ENCODE measurements at places on chromosomes 16 and 17. TPM values are rescaled to one million over a fixed set of nuclear protein-coding genes. Genes with fewer than 3 reads are reported as not detected.

DNA sequence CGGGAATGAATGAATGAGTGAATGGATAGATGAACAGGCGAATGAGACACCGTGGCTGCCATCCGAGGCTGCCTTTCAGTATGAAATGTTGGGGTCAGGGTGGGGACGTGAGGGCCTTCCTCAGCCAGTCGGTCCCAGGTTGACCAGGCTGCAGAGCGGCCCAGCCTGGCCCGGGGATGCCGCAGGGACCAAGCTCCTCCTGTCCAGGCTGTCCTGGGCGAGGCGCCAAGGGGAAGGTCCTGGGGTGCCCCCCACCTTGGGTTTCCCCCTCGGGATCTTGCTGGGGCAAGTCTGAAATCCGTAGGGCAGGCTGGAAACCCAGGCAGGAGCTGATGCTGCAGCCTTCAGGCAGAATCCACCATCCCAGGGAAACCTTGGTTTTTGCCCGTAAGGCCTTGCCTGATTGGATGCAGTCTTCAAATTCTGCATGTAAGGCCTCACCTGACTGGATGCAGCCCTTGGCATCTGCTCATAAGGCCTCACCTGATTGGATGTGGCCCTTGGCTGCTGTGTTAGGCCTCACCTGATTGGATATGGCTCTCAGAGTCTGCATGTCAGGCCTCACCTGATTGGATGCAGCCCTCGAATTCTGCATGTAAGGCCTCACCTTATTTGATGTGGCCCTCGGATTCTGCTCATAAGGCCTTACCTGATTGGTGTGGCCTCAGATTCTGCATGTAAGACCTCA, 61.7 kb upstream of the ZNF469 start:
- H3K4me3 ChIP-seq: no peak overlapping the region
- H3K27me3 ChIP-seq: no peaks in the 10 kb centered on the region
- no peaks in the 10 kb centered on the region for H3K4me1 ChIP-seq
- no peak for DNase-seq

DNA sequence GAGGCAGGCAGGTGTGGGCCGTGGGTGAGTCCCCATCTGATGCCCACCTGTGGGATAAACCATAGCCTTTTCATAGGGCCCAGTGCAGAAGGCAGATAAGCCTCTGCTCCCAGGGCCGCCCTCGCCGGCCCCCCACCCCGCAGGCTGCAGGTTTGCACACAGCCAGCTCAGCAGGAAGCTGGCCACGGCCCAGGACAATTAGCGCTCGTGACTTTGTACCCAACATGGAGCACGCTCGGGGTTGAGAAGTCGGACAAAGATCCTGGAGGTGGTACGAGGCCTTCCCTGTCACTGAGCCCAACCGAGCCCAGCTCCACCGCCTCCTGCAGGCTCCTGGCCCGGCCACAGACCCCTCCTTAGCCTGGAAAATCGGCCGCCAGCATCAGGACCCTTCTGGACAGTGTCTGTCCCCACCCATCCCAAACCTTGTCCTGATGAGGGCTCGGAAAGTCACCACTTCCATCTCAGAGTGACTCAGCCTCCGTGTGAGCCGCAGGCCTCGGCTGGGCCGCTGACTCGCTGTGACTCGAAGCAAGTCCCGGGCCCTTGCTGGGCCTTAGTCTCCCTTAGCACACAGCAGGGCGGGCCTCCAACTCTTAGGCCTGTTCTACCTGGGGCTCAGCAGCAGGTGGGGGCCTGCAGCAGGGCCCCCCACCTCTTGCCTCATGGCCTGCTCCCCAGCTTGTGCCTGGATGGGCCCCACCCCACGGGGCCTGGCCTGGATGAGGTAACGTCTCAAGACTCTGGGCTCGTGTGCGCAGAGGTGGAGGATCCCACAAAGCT, 22.7 kb downstream of the FAM83G start:
- H3K4me1 ChIP-seq: no peaks in the 10 kb centered on the region
- H3K27ac ChIP-seq: no peak overlapping the region
- no peaks in the 10 kb centered on the region for H3K27me3 ChIP-seq
- peaks cover 4% of the 10 kb centered on the region for H3K36me3 ChIP-seq
- no peak overlapping the region for H3K4me3 ChIP-seq

DNA sequence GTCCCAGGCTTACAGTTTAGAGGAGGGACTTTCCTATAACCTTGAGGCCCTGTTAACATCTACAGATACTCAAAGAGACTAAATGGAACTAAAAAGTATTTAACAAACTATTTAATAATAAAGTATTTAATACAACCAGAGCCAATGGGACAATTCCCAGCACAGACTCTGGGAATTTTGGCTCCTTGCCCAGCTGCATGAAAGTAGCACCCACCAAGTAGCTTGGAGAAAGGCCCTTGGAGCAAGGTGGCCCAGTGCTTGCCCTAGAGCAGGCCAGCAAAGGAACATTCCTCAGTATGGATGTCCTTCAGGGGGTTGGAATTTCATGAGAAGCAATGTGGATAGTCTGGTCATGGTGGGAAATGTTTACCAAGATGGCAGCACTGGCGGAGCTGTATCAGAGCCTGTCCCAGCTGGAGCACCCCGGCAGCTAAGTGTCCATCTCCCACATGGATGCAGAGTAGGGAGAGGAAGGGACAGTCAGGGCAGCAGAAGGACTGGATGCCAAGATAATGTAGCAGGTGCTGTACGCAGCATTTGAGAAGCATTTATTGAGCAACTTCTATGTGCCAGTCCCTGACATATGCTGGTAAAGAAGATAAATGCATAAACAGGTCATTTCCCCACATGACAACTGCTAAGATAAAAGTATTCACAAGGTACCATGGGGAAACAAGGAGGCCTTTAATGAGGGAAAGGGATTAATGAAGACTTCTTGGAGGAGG, 5.2 kb upstream of the SMARCD2 start:
- no peaks in the 10 kb centered on the region for H3K4me1 ChIP-seq
- H3K4me3 ChIP-seq: no peak overlapping the region
- H3K27me3 ChIP-seq: no peaks in the 10 kb centered on the region
- no peak overlapping the region for H3K27ac ChIP-seq
- H3K36me3 ChIP-seq: no peaks in the 10 kb centered on the region
- no peak for DNase-seq

- H3K4me3 ChIP-seq: no peak overlapping the region
- H3K36me3 ChIP-seq: no peaks in the 10 kb centered on the region
Measured at GRCh38 chr17:42199416-42200011, 5.2 kb upstream of the GHDC start.

DNA sequence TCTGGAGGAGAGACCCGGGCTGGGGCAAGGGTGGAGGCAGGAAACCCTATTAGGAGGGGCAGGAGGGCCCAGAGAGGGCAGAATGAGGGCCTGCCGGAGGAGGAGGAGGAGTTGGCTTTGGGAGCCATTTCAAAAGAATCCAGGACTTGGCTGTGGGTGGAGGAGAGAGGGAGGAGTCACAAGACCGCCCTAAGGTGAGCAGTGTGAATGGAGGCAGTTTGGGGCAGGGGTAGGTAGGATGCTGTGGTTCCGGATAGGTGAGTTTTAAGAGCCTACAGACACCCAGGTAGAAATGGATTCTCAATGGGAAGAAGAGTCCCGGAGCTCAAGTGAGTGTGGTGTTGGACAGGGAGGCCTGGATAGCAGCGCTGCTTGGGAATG, 80.3 kb downstream of the ARHGAP23 start:
- no peaks in the 10 kb centered on the region for H3K36me3 ChIP-seq
- no peaks in the 10 kb centered on the region for H3K27me3 ChIP-seq
- H3K27ac ChIP-seq: no peak overlapping the region
- H3K4me3 ChIP-seq: no peak overlapping the region
- DNase-seq: no peak
- H3K4me1 ChIP-seq: no peaks in the 10 kb centered on the region

DNA sequence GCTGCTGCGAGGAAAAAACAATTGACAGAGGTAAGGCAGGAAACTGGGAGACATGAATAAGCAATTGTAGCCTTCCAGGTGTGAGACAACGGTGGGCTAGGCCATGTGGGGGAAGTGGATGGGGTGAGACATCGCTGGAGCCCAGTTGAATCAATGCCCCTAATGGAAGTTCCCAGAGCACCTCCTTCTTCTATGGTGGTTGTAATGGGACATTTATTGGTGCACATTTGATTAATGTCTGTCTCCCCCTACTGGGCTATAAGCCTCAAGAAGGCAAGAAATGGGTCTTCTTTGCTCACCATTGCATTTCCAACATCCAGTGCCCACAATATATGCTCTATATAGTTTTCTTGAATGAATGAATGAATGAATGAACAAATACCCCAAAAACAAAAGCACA, 22.7 kb upstream of the CD300E start:
- no peaks in the 10 kb centered on the region for H3K4me1 ChIP-seq
- H3K4me3 ChIP-seq: no peak overlapping the region
- peaks cover 4% of the 10 kb centered on the region for H3K27me3 ChIP-seq
- H3K36me3 ChIP-seq: no peaks in the 10 kb centered on the region
- no peak for DNase-seq

DNA sequence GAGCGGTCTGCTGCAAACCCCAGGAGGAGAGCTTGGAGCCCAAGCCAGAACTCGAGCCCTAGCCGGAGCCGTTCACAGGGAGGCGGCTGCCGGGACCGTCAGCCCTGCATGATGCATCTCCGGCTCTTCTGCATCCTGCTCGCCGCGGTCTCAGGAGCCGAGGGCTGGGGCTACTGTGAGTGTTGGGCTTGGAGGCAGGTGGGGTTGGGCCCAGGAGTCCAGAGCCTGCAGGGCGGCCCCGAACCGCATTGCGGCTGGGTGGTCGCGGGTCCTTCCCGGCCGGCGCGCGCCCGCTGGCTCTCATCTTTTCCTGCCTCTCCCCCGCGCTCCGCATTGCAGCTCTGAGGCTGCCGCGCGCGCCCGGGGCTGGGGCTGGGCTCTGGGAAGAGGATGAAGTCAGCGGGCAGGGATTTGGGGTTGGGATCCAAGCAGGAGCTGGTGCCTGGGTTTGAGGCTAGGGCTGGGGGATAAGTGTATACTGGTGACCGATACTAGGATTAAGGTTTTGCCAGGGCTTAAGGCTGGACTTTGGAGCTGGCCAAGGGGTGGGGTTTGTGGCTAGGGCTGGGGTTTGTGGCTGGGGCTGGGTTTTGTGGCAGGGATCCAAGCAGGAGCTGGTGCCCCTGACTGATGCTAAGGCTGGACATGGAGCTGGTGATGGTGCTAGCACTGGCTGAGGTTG, 532 bp downstream of the CNTNAP1 start:
- peaks cover 9% of the 10 kb centered on the region for H3K4me1 ChIP-seq
- no peaks in the 10 kb centered on the region for H3K36me3 ChIP-seq
- peak overlapping the region; percentile 29 for H3K4me3 ChIP-seq
- no peaks in the 10 kb centered on the region for H3K27me3 ChIP-seq
- H3K27ac ChIP-seq: peak overlapping the region; percentile 50

- peaks cover 3% of the 10 kb centered on the region for H3K36me3 ChIP-seq
- DNase-seq: no peak
- H3K27ac ChIP-seq: no peak overlapping the region
Measured at GRCh38 chr17:38893607-38894006, 23.7 kb downstream of the LASP1 start.

- H3K36me3 ChIP-seq: no peaks in the 10 kb centered on the region
- H3K4me1 ChIP-seq: no peaks in the 10 kb centered on the region
- no peak for DNase-seq
- H3K4me3 ChIP-seq: no peak overlapping the region
Measured at GRCh38 chr17:72967977-72968585, 124.4 kb downstream of the SLC39A11 start.

GRCh38 chr16:72137380-72138063, 34.4 kb downstream of the PMFBP1 start:
- no peaks in the 10 kb centered on the region for H3K36me3 ChIP-seq
- H3K27ac ChIP-seq: no peak overlapping the region
- no peak overlapping the region for H3K4me3 ChIP-seq
- DNase-seq: no peak
- no peaks in the 10 kb centered on the region for H3K4me1 ChIP-seq

GRCh38 chr16:12160249-12160648, 183.7 kb downstream of the SNX29 start:
- DNase-seq: no peak
- no peaks in the 10 kb centered on the region for H3K36me3 ChIP-seq
- H3K4me3 ChIP-seq: no peak overlapping the region
- no peaks in the 10 kb centered on the region for H3K4me1 ChIP-seq
- H3K27ac ChIP-seq: no peak overlapping the region

GRCh38 chr16:28181515-28181914, 30.2 kb downstream of the XPO6 start:
- H3K4me1 ChIP-seq: peaks cover 5% of the 10 kb centered on the region
- no peak overlapping the region for H3K27ac ChIP-seq
- H3K4me3 ChIP-seq: no peak overlapping the region
- H3K27me3 ChIP-seq: no peaks in the 10 kb centered on the region
- DNase-seq: no peak
- H3K36me3 ChIP-seq: no peaks in the 10 kb centered on the region

GRCh38 chr16:19264123-19264673, 21.3 kb upstream of the CLEC19A start:
- H3K36me3 ChIP-seq: no peaks in the 10 kb centered on the region
- no peak for DNase-seq
- H3K27ac ChIP-seq: no peak overlapping the region
- no peaks in the 10 kb centered on the region for H3K4me1 ChIP-seq
- no peaks in the 10 kb centered on the region for H3K27me3 ChIP-seq
- H3K4me3 ChIP-seq: no peak overlapping the region

DNA sequence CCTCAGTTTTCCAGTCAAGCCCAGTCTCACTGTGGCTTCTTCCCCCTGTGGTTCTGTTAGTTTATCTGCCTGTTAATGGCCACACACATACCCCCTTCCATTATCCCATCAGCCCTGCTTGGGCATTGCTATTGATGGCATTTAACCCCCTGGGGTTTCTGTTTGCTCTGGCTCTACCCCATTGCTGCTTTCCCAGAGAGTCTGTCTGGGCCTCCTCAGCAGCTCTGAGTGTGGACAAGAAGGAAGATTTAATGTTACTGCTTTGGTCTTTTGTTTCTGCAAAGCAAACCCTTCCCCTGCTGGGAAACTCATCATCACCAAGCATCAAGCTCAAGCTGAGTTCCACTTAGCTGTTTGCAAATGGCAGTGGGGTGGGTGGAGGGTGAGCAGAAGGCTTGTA, 162.7 kb downstream of the CCT6B start:
- H3K27ac ChIP-seq: no peak overlapping the region
- no peak overlapping the region for H3K4me3 ChIP-seq

DNA sequence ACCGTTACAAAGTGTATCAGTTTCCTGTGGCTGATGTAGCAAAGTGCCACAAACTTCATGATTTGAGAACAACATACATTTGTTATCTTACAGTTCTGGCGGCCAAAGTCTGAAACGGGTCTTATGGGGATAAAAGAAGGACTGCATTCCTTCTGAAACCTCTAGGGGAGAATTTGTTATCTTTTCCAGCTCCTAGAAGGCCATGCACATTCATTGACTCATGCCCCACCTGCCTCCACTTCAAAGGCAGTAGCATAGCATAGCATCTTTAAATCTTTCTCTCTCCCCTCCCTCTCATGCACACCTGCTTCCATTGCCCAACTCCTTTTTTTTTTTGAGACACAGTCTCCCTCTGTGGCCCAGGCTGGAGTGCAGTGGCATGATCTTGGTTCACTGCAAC, 190.7 kb upstream of the DYNLRB2 start:
- H3K4me3 ChIP-seq: no peak overlapping the region
- no peaks in the 10 kb centered on the region for H3K27me3 ChIP-seq
- no peaks in the 10 kb centered on the region for H3K4me1 ChIP-seq

- DNase-seq: no peak
- H3K27me3 ChIP-seq: no peaks in the 10 kb centered on the region
Measured at GRCh38 chr16:3115003-3115402, 2.6 kb downstream of the ZNF205 start.

Gene KRTAP4-16
- not detected for total RNA-seq

Gene HEATR9
- total RNA-seq: not detected

Gene TMEM208
- 39.1 TPM for total RNA-seq

Gene GNGT2
- total RNA-seq: not detected

Gene CACNG5
- not detected for total RNA-seq

Gene RGS9
- 9.3 TPM for total RNA-seq

All from prostate gland (tissue), 2 donors.